ENCODE measurements at places on chromosomes 13 and 19.

DNA sequence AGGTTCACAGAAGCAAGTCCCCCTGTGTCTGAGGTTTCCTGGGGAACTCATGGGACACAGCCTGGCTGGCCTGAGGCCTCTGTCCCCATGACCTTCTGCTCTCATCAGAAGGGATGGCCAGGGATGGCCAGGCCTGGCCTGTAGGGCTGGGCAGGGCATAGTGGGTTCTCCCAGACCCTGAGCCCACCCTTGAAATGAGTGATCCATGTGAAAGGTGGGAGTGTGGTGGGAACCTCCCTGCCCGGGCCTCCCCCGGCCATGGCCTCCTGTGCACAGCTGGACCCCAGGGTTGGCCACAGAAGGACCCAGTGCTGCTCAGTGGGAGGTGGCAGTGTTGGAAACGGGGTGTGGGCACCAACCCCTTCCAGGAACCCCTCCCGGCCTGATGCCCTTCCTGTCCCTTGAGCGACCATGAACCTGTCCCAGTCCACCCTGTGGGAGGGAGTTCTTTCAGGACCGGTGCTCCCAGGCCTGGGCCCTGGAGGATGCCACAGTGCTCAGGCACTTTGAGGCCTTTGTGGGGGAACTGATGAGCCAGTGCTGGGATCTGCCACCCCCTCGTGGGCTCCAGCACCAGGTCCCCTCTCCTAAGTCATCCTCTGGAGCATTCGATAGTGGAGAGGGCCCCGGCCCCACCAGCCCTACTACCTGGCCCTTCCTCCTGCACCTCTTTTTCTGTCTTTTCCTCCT is 15.5 kb upstream of the ZNF14 start:
- no peak for DNase-seq

GRCh38 chr19:31519256-31519655 is 170.0 kb upstream of the TSHZ3 start:
- no peak for DNase-seq

GRCh38 chr19:54282686-54283470 is 2.0 kb upstream of the LILRB2 start:
- no peak for DNase-seq

GRCh38 chr13:44730099-44730498 is 154.0 kb upstream of the TSC22D1 start:
- DNase-seq: no peak

DNA sequence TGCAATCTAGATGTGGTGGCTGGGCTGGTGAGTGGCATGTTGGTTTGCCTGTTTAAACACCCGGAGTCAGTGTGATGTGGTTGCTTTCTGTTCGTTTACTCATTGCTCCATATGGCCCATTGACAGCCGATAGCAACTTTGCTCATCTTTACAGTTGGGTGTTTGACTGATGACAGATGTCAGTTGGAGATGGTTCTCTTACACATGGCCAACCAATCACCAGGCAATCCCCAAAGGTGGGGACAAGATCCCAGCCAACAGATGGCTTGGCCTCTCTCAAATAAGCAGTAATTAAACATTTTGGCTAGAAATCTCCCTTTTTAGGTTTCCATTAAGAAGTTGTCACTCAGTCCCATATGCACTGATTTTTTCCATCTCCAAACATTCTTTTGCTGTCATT is 497.1 kb upstream of the ARGLU1 start:
- no peak for DNase-seq

DNA sequence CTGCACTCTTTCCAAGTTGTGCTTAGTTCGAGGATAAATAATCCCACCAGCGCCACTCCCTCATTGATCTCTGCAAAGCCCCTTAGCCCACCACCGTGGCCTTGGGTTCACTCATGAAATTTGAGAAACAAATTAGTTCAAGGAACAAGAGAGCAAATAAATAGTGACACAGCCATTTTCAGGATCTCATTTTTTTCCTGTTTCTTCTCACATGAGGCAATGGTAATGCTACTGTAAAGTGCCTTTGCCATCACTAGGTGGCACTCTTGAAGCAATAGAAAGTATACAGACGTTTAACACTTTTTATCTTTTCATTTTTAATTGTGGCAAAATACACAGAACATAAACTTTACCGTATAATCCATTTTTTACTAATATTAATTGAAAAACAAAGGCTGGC is 76.8 kb upstream of the ZNF835 start:
- DNase-seq: no peak
